ENCODE measurements at places on chromosomes 4 and X.

GRCh38 chr4:73991742-73992000, 3.7 kb upstream of the PPBP start:
- DNase-seq: no peak

DNA sequence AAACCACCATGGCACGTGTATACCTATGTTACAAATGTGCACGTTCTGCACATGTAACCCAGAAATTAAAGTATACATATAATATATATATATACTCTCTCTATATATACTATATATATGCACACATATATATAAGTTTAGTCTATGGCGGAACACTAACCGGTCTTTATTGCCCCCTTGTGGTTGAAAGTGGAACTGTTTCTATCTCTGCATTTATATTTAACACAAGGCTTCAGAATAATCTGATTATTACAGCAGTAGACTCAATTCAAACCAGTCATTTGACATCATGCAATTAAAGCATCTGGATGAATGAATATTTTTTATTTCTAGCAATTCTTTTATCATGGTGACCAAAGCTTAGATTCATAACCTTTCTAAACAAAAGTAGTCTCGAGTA, 14.6 kb downstream of the RAB9B start:
- no peak for DNase-seq

- no peak for DNase-seq
Observed at GRCh38 chr4:86910369-86910768, 18.1 kb upstream of the C4orf36 start.

DNA sequence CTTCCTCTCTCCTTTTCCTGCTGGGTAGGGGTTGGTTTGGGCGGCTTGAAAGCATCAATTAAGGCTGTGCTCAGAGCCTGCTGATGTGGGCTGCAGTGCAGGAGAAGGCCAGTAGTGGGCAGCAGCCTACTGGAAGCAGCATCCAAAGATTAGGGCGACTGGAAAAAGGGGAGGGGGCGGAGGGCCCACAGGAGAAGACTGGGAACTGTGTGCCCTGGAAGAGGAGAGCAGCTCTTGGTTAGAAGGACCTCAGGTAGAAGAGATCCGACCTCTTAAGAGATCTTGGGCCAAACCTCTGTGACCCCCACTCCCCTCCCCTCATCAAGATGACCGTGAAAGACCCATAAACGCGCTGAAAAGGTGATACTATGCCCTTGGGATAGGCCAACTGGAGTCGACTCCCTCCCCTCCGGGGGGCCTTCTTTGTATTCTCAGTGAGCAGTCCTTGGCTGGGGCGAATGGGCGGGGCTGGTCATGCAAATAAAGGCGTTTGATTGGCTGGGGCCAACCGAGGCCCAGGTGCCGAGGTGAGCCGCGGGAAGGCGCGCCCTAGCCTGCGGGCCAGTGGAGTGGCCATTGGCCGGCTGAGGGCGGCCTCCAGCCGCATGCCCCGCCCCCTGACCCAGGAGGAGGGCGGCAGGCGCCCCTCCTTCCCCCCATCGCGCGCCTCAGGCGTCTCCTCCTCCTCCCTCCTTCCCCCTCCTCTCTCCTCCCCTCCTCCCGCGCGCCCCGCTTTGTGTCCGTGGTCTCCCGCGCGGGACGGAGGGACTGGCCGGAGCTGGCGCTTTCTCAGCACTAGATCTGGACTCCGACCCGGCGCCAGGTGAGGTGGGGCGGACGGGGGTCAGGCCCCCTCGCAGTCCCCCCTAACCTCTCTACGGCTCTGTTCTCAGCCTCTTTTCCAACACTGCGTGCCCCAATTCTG, 10.1 kb downstream of the DLG3 start:
- no peak for DNase-seq

DNA sequence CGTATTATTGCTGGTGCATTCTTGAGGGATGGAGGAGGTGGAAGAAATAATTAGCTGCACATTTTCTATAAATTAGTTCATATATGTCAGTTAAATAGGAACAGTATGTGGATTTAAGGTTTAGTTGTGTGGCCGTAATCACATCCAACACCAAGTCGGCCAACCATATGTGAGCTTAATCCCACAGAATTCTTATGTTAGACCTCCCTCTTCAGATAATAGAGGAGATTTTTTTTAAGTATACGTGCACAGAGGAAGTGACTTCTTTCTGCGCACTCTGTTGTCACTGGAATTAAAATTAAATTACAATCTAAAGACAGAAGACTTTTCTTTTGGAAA, 2.1 kb downstream of the SEPTIN11 start:
- no peak for DNase-seq
